NB4 (cell line): ENCODE measurements at places on chromosomes 1 and 21.

GRCh38 chr1:56877973-56878372 lies 23.4 kb downstream of the C8A start:
- no peak for DNase-seq

DNA sequence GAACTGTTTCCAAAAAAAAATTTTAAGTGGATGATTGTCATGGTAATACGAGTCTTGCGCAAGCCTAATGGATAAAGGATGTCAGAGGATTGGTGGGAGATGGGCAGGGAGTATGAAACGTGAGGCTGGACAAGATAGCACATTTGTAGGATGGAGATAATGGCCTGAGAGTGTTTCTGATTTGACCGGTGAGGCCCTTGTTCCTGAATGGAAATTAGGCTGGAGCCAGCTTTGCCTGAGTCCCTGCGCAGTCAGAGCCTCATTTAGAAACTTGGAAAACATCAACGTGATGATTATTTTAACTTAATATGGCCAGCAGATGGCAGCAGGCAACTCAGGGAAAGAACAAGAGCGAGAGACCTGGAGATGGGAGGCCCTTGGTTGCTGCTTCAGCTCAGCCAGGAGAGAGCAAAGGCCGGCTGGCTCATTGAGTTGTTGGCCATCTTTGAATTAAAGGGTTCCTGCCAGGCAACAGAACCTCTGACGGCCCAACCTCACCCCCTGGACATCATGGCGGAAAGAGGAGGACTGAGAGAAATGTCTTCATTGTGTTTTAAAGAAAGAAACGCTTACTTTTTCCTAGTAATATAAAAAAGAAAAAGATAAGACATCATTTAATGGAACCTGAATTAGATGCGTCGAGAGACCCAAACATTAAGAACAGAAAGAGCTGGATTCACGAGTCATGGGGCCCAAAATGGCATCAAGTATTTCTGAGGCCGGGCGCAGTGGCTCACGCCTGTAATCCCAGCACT lies 80.3 kb downstream of the SELENOF start:
- peak; percentile 82 for DNase-seq

DNA sequence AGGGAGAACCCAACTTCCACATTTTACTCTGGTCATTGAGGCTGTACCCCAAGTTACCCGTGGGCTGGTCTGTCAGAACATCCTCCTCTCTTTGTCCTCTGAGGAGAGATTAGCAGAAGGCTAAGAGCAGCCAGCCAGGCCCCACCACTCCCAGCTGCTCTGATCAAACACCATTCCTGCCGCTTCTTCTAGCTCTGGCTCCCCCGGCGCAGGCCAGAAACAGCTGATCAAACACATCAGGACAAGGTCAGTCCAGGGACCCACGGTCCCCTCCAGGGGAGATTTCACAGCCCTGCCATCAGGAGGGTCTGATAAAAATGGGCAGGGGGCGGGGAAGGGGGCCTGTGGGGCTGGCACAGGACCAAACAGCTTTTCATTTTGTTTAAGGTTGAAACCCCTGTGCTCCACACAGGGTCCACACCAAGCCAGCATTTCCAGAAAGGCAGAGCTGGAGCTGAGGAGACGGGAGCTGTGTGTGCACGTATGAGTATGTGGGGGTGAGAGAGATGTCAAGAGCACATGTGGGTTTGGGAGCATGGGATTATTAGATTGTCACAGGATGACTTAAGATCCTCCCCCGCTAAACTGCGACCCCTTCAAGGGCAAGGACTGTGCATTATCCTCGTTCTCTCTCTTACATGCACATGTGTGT lies 29.9 kb upstream of the EPHA8 start:
- no peak for DNase-seq

- no peak for DNase-seq
Measured at GRCh38 chr1:81690676-81691453, 109.9 kb upstream of the ADGRL2 start.

DNA sequence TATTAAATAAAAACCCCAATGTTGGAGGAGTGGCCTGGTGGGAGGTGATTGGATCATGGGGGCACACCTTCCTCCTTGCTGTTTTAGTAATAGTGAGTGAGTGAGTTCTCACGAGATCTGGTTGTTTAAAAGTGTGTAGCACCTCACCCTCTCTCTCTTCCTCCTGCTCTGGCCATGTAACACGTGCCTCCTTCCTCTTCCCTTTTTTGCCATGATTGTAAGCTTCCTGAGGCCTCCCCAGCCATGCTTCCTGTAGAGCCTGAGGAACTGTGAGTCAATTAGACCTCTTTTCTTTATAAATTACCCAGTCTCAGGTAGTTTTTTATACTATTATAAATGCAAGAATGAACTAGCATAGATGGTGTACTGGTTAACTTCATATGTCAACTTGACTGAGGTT lies 68.0 kb downstream of the CCDC30 start:
- no peak for DNase-seq

- DNase-seq: no peak
Measured at GRCh38 chr1:171166361-171166760, 18.7 kb upstream of the FMO2 start.

DNA sequence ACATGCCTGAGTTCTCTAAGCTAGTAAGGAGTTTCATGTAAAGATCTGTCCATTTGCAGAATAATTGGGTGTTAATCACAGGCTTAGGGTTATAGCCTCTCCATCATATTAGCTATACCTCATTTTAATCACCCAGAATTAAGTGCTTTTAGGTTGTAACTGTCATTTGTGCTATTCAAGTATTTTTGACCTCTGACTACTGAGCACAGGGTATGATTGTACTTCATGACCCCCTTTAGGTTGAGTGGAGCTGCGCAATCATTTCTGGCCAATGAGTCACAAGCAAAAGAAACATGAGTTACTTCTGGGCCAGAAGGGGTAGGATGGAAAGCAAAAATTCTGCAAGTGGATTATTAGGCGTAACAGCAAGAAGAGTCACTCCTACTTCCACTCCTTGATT lies 8.4 kb upstream of the SNX7 start:
- DNase-seq: no peak

DNA sequence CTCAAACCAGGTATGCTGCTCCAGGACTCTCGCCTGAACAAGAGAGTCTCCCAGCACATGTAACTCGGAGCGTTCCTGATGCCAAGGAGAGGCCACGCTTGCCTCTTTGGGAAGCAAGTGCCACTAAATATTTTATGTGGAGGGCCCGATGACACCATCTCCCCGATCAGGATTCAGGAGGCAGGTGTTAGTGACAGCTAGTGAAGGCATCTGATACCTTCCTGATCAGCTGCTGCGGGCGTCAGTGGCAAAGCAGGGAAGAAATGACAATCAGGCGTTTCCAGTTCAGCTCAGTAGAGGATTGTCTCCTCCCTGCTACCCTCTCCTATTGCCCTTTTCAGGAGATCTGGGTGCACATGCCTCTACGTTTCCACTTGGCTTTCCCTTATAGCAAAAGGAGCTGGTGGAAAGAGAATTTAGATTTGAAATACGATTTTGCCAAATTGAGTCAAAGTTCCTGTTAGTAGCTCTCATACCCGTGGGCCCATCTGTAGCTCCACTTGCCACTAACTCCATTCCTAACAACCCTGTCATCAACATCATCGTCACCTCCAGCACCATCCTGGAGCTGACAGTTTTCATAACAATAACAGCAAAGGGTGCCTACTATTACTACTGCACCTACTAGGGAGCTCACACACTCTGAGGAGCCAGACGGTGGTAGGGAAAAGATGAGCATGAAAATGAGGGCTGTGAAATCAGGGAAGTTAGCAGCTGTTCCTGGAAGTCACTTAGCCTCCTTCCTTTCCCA lies 21.6 kb downstream of the PLXNA2 start:
- DNase-seq: no peak

DNA sequence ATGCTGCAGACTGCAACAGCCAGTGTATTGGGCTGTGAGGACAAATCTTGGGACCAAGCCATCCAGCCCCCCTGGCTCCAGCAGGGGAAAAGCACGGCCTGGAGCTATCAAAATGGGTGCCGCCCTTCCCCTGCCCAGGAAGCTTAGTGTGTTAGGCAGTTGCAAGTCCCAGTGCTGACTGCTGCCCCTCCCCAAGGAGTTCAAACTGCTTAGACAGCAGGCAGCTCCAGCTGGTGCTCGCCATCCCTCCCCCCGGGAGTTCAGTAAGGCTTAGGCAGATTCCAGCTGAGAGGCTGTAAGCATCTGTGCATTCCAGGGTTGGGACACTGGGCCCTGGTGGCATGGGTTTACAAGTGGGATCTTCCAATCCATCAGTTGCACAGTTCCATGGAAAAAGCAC lies 579.6 kb upstream of the NR5A2 start:
- no peak for DNase-seq

- DNase-seq: no peak
Measured at GRCh38 chr21:27352885-27353284, 386.0 kb upstream of the ADAMTS5 start.

DNA sequence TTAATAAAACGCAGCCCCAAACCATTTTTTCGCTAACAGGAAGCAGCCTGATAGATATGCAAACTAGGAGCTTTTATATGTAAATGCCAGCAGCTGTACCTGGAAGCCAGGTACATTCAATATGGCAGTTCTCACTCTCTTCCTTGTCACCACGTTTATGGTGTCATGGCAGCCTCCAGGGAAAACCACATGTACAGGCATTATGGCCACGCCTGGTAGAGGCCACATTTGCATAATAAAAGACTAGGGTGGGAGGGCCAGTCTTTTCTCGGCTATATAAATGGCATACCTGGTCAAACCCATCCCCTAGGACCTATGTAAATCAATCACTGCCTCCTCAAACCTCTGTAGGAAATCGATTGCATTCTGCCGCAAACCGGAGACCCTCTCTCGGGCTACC lies 247.5 kb downstream of the NEGR1 start:
- no peak for DNase-seq

DNA sequence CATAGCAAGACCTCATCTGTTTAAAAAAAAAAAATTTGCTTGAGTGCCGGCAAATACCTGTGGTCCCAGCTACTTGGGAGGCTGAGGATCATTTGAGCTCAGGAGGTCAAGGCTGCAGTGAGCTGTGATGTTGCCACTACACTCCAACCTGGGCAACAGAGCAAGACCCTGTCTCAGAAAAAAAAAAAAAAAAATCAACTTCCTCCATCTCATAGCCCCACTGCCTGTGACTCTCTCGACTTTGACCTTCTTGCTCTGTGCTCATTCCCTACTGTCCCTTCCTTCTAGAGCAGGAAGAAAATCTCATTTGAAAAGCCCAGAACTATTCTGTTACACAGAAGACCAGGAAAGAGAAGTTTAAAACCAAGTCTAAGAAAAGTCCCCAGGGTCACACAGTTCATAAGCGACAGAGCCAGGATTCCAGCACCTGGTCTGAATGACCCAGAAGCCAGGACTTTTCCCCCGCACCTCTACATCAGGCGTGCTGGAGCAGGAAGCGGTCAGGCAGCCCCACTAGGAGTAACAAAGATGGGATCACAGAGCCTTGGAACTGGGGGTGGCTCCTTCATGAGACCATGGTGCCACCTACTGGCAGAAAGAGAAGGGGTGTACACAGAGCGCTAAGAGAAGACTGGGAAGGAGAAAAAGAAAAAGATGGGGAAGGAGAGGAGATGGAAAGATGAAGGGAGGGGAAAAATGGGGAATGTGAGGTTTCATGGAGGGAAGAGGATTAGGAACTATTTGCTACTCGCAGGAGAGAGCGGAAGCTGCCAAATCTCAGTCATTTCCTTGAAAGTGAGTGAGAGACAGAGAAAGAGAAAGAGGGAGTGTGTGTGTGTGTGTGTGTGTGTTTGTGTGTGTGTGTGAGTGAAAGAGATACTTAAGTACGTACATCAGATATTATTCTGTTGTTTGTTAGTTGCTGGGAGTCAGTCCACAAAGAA lies 3.1 kb upstream of the P3R3URF start:
- DNase-seq: peak; percentile 80

DNA sequence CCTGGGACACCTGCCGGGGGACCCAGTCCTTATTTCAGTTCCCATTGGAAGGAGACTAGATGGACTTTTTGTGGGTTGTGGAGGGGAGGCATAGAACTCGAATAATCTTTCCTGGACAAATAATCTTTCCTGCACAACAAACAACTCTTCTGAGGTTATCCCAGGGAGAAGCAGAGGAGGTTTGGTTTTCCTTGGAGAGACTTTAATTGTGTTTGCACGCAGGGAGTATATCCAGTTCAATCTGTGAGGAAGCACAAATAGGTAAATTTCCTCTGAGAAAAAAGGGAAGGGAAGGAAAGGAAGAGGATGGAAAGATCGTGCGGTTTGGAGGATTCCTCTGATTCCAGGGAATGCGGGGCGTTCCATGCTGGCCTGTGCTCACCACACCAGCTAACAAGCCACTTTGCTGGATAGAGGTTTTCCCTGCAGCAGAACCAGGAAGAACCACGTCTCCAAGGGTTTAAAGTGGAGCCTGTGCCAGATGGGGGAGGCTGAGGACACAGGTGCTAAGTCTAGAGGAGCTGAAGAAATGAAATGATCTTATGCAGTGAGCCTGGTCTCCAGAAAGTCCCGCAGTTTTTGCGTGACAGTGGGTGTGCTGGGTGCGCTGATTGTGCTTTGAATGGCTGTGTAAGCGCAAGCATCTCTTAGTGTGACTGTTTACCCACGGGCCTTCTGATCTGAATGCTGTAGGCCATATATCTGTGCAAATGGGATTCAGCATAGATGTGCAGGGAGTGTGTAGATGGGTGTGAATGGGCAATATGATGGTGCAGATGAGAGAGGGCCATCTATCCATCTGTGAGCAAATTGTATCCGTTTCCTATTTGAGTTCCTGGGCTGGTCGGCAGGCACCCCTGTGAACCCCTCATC lies 7.6 kb downstream of the PAX7 start:
- DNase-seq: no peak

DNA sequence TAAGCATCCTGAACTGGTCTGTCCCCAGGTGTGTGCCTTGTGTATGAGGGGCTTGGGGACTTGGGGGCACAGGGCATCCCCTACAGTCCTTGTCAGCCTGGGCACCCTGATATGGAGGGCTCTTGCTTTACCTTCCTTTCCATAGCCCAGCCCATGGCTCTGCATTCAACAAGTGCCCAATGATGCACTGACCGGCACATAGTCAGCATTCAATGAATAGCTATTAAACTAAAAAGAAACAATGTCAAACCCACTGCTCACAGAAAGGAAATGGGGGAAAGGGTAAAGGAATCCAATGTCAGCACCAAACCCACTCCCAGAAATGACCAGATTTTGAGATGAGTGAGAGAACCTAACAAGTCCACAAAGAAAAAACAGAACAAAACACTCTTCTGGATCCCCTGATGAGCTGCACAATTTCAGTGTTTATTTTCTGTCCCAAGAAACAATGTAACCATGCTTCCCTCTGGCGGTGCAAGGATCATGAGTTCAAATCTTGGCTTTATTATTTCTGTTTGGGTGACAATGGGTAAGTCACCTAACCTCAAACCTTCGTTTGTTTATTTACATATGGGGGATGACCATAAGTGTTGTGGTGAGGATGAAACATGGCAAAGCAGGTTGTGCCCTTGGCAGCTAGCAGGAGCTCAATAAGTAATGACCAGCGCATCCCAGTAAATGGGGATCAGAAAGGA lies 22.0 kb downstream of the SYT6 start:
- no peak for DNase-seq

DNA sequence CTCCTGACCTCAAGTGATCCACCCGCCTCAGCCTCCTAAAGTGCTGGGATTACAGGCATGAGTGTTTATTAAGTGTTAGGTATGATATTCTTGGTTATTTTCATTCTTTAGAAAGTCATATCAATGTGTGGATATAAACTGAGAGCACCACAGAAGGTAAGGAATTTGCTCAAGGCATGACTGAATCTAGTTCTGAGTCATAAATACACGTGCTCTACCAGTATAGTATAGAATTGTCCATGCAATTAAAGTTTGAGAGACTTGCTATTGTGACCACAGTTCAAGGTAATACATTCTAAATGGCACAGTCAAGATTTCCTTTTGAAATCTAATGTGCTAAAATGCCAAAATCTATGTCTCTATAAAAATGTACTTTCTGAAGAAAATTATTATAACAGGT lies 401.1 kb upstream of the CHRM3 start:
- no peak for DNase-seq
